ENCODE measurements at places on chromosomes 12 and 14.

DNA sequence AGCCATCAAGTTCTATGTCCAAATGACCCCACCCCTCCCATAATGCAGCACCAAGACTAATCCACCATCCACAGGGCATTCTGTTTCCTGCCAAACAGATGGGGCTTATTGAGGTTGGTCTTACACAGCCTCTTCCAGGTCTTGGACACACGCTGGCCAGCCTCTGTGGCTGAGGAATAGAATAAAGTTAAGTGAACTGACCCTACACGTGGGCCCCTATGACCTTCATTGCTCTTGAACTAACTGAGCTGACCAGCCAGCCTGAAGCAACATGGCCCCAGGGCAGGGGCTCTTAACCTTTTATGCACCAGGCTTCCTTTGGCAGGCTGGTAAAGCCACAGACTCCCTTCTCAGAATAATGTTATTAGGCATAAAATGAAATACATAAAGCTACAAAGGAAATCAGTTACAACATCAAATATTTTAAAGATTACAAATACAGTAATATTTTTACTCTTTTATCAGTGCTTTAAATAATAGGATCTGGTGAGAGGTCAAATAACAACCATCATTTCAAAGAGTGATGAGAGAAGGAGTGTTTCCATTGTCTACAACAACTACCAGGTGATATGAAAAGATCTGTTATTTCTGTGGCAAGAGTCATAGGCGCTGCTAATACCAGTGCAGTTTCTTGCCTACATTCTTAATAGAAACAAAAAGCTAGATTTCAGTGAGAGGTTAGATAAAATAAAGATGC, 192.9 kb upstream of the NUDT4 start:
- DNase-seq: no peak

GRCh38 chr14:50757702-50758101, 73.3 kb downstream of the NIN start:
- DNase-seq: no peak

DNA sequence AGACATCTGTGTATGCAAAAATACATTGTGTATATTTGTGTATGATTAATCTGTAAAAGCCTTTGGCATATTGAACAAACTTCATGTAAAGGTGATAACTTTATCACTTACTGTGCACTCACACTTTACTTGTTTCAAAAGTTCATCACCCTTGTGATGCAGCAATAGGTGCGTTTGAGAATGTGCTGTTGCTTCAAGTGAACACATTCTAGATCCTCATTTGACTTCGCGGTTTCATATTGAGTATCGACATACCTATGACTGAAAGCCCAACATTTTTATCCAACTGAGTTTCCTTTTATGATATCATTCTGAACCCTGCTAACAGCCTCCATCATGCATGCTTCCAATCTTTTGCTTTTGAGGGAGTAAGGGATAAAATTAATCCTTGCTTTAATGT, 1086.9 kb downstream of the TMEM121 start:
- DNase-seq: no peak

DNA sequence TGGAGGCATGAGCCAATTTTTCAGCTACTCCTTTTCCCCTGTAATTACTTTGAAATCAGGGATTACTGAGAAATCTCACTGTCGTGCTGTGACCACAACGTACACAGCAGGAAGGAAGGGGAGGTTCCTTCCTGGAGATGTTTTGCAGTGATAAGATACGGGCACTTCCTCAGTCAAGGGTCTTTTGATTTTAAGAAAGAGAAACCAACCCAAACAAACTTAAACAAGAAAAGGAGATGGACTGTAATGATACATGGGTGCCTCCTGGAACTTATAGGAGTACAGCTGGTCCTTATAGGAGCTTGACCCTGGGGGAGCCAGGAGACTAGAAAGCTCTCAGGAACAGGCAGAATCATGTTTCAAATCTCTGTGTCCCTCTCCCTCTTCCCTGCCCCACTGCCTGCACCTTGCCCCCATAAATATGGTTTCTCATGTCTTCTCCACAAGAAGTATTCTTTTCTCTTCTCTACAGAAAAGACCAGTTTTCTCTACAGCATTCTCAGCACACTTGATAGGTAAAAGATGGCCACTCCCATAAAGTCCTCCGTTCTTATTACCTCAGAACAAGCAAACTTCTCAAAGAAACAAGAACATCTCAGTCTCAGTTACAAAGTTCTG, 281.1 kb upstream of the AMIGO2 start:
- DNase-seq: no peak

- no peak for DNase-seq
Observed at GRCh38 chr14:64706119-64706592, 1.9 kb downstream of the PLEKHG3 start.

GRCh38 chr12:132622437-132623071, 4.0 kb downstream of the P2RX2 start:
- peak; percentile 56 for DNase-seq

GRCh38 chr12:109680264-109681005, 33.2 kb upstream of the FAM222A start:
- no peak for DNase-seq

- no peak for DNase-seq
Observed at GRCh38 chr12:106112145-106112821, 26.5 kb downstream of the NUAK1 start.

GRCh38 chr14:53412819-53413675, 259.9 kb upstream of the DDHD1 start:
- DNase-seq: no peak

- DNase-seq: no peak
Observed at GRCh38 chr14:54317391-54317790, 79.4 kb upstream of the CDKN3 start.

DNA sequence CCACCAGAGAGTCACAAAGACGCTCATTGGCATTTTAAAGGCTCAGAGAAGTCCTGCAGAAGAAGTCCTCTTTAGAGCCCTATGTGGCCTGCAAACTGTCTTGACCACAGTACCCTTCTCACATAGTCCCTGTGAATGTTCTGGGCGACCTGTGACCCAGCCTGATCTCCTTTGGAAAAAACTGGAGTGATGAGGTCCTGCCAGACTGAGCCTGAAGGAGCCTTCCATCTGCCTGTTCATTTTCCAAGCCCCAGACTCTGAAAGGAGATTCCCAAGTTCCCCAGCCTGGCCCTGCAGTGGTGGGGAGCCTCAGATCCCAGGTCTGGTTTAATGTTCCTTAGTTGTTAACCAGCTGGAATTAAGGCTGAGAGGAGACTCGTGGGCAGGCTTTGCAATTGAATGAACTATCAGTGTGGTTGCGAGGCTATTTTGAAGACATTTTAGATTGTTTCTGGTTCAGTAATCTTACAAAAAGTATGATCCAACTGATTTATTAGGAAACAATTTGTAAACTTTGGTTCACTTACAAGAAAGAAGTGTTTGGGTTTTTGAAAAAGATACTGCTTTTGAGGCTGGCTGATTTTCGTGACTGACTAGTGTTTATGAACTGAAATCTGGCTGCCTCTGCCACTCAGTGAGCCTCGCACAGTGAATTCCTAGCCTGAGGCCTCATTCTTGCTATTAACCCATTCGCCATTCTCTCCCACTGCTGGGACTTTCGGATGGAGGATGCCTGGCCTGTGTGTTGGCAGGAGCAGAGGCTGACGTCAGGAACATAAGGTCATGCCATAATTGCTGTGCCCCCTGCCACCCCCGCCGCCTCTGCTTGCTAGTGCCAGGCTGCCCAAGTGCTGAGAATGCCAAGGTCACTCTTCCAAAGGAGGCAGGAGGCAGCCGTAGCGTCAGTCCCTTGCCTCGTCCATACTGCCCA, 249.0 kb downstream of the CACNA1C start:
- DNase-seq: no peak

DNA sequence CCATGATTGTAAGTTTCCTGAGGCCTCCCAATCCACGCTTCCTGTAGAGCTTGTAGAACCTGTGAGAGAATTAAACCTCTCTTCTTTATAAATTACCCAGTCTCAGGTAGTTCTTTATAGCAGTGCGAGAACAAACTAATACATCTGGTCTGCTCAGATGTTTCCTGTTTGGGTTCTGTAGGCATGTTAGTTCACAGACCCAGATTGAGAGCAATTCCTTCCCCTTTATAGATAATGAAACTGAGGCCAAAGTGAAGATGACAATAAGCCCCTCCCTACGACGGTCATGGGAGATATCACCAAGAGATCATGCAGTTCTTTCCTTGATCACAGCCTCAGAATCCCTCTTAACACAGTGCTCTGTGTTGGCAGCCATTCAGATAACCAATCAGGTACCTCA, 76.5 kb upstream of the CLMN start:
- DNase-seq: no peak

DNA sequence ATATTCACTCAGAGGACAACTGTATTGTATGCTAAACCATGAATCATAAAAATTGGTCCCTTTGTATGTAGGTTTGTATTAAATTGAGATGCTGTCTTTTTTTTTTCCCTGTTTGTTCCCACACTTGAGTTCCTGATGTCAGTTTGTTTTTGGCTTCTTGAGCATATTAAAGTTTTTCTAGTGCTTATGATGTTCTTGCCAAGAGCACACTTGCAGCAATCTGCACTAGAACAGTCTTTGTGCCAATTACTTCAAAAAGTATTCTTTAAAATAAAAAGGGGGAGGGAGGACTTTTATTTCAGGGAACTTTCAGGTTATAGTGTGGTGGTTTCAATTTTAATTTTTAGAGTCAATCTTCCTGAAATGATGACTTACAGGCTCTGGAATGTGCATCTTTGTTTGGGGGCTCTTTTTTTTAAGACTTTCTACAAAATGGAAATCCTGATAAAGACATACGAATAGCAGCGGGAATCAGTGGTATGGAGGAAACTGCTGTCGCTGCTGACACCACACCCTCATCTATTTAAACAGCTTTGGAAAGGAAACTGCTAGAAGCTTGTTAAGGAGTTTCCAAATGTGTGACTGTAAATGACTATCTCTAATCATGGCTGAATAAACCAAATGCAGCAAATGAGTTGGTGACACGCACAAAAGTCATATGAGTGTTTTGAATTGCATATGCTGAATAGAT, 188.6 kb downstream of the EGLN3 start:
- DNase-seq: no peak

- no peak for DNase-seq
Observed at GRCh38 chr14:84001023-84001422, 1528.9 kb upstream of the FLRT2 start.

DNA sequence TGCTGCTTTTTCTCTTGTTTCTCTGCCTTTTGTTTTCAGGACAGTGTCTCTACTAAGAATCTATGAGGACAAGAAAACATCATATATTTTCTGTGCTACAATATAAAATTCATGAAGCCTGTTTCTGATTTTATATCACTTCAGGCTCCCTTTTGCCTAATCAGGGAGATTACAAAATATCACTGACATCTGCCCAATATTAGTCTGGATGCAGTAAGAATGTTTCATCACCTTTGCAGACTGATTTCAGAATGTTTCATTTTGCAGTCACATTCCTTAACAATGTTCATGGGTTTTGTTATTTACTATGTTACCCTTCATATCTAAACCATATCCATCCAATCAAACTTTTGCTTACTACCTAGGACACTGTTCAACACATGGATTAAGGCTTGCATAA, 491 bp upstream of the CLEC6A start:
- DNase-seq: no peak

- DNase-seq: no peak
Observed at GRCh38 chr12:111204788-111205241, 164.1 kb downstream of the PHETA1 start.

DNA sequence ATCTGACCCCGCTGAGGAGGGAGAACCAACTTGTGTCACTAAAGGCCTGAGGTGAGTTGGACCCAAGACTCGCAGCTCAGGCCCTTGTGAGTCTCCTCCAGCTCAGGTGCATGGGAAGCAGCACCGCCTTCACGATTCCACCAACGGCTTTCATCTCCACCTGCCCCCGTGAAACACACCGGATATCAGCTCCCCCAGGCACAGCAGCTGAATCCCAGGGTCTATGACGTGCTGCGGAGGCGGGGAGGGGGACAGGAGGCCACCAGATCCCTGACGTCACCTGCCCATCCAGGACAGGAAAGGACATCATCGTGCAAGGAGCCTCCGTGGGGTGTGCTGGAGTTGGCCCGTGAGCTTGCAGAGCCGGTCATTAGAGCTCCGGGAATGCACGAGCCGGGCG, 18.5 kb upstream of the SFSWAP start:
- no peak for DNase-seq

DNA sequence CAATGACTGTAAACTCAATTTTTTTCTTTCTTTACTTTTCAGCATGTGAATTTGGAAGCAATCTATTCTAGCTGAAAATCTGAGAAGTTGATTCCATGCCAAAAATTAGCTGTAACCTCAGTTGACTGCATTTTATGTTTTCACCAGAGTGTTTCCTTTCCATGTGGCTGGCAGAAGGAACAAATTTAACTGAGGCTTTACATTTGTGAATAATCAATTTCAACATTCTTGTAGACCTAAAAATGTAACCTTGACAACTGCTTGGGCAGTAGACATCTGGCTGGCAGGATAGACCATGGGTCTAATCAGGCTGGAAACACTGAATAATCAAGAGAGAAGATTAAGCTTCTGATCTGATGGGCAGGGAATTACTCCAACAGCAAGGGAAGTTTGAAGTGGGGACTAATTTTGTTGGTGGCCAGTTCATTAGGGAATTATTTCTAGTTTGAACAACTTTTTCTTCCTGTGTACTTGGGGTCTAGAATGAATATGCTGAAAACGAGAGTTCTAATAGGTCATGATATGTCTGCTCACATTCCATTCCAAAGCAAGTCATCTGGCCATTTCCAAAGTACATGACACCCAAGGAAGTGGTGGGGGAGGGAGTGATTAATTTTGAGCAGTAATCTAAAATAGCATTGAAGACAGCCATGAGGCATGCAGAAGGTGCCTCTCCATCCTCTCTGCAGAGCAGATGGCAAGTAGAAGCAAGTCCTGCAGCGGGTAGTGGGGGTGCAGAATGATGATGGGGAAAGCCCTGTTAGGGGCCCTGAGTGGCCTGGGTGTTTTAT, 68.2 kb downstream of the ATP23 start:
- DNase-seq: no peak

GRCh38 chr14:89720076-89720687, 234.3 kb downstream of the EFCAB11 start:
- no peak for DNase-seq

- DNase-seq: no peak
Observed at GRCh38 chr12:93149229-93149628, 220.1 kb upstream of the EEA1 start.

GRCh38 chr12:82958966-82959365, 272.3 kb downstream of the TMTC2 start:
- no peak for DNase-seq

GRCh38 chr12:85076688-85077430, 40.7 kb downstream of the LRRIQ1 start:
- no peak for DNase-seq

DNA sequence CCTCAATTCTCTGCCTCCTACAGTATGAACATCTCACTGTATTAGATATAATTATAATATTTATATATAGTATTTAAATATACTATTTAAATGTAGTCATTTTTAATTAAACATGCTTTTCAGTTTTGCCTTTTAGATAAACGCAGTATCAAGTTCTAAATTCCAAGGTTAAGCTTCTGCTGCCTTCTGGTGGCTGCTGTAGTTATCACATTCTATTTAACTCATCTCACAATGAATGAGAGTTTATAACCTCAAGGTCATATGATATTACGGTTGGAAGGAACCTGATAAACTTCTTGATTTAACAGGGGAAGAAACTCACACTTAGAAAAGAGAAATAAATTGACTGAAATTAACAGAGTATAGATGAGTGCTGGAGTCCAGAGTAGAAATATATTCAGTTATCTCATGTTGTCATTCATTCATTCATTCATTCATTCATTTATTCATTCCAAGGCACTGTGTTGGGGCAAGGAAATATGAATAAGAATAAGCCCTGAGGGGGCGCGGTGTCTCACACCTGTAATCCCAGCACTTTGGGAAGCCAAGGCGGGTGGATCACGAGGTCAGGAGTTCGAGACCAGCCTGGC, 31.9 kb downstream of the GUCY2C start:
- DNase-seq: peak; percentile 30

All from caudate nucleus (tissue), 63 donors.